Fibroblast of skin of back (primary cell): ENCODE measurements at places on chromosomes 16 and 17.

GRCh38 chr17:65556910-65557348 is 4.5 kb downstream of the AXIN2 start:
- no peak for DNase-seq

GRCh38 chr16:25256695-25257469 is 763 bp downstream of the ZKSCAN2 start:
- DNase-seq, result peak; percentile 19

- no peak for DNase-seq
Measured at GRCh38 chr17:78997881-78998280, 11.7 kb downstream of the CANT1 start.

DNA sequence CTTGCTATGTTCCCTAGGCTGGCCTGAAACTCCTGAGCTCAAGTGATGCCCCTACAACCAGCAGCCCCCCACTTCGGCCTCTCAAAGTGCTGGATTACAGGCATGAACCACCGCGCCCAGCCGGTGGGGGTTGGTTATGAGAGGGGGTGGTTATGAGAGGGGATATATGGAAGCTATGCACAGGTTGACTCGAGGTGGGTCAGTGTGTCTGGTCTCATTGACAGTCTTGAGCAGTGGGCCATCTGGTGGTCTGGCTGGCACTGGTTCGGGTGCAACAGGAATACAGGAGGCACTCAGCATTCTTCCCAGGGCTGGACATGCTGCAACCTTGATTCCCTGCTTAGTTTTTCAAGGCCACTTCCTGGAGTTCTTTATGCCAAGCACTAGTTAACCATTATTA is 5.6 kb upstream of the STX1B start:
- DNase-seq, result no peak

- no peak for DNase-seq
Measured at GRCh38 chr16:56620339-56620897, 5.2 kb upstream of the MT1E start.

GRCh38 chr17:39927929-39928857 is 661 bp downstream of the LRRC3C start:
- DNase-seq, result peak; percentile 25

GRCh38 chr16:24748242-24748641 is 18.8 kb downstream of the TNRC6A start:
- peak; percentile 86 for DNase-seq

DNA sequence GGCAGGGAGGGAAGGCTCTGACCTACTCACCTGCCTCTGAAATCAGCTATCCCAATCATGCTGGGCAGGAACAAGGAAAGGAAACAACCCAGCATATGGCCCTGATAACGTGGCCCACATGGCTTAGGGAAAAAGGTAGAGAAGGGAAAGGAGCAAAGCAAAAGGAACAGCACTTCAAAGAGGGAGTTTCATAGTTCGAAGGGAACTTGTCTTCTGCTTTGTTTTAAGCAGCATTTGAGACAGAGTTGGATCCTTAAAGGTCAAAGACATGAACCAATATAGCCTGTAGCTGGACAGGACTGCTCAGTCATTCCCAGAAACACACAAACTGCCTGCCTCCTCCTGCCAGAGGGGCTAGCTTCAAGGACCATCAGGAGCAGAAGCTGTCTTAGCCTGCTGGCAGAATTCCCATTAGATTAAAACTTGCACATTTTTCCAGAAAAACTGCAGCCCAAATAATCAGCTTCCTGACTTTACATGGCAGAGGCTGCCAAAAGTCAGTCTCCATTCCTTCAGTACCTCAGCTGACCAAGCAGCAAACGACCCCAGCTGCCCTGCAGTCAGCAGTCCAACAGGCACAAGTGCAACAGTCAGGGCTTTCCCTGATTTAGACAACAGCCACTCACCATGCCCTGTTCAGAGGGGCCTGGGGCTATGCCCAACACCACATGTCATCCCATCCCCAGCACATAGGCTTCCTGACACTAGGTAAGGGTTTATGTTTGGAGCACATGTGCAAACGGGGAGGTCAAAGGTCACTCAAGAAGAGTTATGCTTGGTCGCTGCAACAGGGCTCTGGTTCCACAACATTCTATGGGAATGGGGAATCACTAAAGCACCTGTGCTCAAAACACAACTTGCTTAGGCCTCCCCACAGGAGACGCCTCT is 32.5 kb downstream of the RANBP10 start:
- DNase-seq, result no peak

- DNase-seq, result peak; percentile 10
Measured at GRCh38 chr17:78128551-78129350, at the start of gene TMC6. TMC6 (minus strand) TSS chr17:78128755; CDS start chr17:78126832, 1,923 bp downstream.

DNA sequence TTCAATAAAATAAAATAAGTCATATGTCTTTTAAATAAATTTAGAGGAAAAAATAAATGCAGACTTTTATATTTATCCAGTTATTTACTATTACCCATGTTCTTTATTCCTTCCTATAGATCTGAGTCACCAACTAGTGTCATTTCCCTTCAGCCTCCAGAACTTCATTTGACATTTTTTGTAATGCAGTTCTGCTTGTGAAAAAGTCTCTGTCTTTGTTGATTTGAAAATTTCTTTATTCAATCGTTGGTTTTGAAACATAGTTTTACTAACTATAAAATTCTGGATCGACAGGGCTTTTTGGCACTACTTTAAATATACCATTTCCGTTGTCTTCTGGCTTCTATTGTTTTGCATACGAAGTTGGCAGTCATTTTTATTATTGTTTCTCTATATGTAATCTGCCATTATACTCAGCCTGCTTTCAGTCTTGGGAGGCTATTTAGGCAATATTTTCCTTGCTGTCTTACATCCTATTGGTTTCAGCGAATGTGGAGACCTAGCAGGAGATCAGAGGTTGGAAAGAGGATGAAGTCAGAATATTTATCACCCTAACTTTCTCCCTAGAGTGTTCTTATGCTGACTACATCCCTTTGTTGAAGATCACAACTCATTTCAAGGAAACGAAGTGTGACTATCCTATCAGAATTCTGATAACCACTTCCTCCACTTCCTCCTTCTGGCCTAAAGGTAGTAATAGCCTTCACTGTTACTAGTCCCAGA is 42.0 kb upstream of the SLC6A2 start:
- no peak for DNase-seq

DNA sequence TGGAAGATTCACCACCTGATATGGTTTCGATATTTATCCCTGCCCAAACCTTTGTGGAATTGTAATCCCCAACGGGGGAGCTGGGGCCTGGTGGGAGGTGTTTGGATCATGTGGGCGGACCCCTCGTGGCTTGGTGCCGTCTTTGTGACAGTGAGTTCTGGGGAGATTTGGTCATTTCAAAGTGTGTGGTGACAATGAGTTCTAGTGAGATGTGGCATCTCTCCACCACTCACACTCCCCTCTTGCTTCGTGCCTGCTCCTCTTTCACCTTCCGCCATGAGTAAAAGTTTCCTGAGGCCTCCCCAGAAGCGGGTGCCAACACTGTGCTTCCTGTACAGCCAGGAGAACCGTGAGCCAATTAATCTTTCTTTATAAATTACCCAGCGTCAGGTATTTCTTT is 9.7 kb downstream of the CCDC57 start:
- DNase-seq, result no peak

GRCh38 chr17:17778308-17779014 is 58.3 kb downstream of the SREBF1 start:
- DNase-seq, result peak; percentile 19

GRCh38 chr16:30947859-30948666 is 805 bp upstream of the ORAI3 start:
- peak; percentile 97 for DNase-seq

DNA sequence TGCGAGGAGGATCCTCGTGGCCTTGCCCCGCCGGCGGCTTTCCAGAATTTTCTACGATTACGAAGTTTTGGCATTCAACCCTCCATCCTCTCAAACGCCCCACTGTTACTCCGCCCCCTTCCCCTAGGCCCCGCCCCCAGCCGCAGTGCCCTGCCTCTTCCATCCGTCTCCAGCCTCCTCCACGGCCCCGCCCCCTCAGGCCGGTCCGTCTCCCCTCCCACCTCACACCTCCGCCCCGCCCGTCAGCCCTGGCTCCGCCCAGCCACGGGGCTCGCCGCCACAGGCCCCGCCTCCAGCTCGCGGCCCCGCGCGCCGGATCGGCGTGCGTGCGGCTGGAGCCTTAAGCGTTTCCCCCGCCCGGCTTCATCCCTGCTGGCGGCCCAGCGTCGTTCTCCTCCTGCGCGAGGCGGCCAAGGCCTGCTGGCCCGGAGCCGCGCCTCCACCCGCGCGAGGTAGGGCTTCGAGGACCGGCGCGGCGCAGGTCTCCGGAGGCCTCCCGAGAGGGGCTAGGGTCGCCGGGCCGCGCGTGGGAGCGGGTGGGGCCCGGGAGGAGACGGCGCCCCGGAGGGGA is at the start of the genes C17orf67 and DGKE:
Gene C17orf67, minus strand, starts transcription at position 112 of the 571 bp plus-strand sequence. CDS start 18,110 bp downstream, outside the sequence.
Gene DGKE, plus strand, starts transcription at position 343 of the 571 bp plus-strand sequence. CDS start 645 bp downstream, outside the sequence.
- peak; percentile 94 for DNase-seq

DNA sequence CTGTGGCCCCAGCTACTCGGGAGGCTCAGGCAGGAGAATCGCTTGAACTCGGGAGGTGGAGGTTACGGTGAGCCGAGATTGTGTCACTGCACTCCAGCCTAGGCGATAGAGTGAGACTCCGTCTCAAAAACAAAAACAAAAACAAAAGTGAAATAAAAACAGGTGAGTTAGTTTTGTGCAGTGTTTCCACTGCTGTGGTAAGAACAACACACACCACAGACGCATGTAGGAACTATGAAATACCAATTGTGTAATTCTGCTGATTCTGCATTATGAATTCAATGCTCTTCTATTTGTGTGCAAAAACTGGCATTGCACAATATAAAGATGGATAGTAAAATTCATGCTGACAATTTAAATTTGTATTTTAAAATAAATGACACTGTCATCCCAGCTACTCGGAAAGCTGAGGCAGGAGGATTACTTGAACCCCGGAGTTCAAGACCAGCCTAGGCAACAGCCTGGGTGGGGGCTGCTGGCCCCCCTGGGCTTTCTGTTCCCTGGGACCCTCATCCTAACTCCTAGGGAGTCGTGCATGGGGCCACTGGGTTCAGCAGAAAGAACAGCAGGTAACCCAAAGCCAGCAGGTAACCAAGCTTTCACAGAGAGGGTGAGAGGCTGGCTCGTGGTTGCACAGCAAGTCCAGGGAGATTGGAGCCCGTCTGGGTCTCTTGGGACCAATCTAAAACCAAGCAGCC is 10.6 kb upstream of the RHBDF2 start:
- no peak for DNase-seq

- DNase-seq, result peak; percentile 13
Measured at GRCh38 chr17:81866440-81867169, 4.5 kb downstream of the ARHGDIA start.

GRCh38 chr17:40884708-40885512 is at the start of gene KRT20:
KRT20 (minus strand) TSS chr17:40885242; CDS start chr17:40885185, 57 bp downstream.
- DNase-seq, result no peak

DNA sequence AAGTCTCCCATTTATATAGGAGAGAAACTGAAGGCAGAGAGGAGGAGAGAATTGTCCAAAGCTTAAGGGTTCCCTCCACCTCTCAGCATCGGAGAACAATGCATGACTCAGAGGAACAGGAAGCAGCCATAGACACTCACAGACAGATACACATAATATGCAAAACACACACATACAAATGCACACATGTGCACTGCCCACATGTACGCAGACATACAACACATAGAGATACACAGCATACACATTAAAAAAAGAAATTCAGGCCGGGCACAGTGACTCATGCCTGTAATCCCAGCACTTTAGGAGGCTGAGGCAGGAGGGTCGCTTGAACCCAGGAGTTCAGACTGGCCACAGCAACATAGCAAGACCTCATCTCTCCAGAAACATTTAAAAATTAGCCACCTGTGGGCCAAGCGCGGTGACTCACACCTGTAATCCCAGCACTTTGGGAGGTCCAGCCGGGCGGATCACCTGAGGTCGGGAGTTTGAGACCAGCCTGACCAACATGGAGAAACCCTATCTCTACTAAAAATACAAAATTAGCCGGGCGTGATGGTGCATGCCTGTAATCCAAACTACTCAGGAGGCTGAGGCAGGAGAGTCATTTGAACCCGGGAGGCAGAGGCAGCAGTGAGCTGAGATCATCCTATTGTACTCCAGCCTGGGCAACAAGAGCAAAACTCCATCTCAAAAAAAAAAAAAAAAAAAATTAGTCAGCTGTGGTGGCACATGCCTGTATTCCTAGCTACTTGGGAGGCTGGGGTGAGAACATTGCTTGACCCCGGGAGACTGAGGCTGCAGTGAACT is 11.3 kb downstream of the ERAL1 start:
- no peak for DNase-seq

- no peak for DNase-seq
Measured at GRCh38 chr17:7606280-7606679, 8.4 kb downstream of the FXR2 start.

DNA sequence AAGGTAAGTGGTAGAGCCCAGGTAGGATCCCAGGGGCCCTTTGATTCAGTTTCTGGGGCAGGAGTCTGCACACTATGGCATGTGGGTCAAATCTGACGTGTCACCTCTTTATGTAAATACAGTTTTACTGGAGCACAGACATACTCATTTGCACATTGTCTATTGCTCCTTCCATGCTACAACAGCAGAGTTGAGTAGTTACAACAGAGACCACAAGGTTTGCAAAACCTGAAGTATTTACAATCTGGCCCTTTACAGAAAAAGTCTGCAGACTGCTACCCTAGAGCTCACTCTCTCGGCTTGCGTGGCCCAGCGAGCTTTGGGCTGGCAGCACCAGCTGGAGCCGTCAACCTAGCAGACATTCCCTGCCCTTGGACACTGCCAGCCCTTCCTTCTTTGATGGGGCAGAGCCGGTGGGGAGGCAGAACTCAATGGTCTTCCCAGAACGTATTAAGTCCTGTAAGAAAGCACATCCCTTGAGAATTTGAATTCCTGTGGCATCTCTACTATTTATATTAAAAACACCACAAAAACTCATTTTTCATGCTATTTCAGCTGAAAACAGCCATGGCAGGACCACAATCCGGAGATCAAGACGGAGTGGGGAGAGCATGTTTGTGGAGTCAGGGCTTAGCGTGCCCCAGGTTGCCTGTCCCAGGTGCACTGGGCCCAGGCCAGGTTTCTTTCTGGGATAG is 133.1 kb upstream of the NUDT7 start:
- peak; percentile 78 for DNase-seq

DNA sequence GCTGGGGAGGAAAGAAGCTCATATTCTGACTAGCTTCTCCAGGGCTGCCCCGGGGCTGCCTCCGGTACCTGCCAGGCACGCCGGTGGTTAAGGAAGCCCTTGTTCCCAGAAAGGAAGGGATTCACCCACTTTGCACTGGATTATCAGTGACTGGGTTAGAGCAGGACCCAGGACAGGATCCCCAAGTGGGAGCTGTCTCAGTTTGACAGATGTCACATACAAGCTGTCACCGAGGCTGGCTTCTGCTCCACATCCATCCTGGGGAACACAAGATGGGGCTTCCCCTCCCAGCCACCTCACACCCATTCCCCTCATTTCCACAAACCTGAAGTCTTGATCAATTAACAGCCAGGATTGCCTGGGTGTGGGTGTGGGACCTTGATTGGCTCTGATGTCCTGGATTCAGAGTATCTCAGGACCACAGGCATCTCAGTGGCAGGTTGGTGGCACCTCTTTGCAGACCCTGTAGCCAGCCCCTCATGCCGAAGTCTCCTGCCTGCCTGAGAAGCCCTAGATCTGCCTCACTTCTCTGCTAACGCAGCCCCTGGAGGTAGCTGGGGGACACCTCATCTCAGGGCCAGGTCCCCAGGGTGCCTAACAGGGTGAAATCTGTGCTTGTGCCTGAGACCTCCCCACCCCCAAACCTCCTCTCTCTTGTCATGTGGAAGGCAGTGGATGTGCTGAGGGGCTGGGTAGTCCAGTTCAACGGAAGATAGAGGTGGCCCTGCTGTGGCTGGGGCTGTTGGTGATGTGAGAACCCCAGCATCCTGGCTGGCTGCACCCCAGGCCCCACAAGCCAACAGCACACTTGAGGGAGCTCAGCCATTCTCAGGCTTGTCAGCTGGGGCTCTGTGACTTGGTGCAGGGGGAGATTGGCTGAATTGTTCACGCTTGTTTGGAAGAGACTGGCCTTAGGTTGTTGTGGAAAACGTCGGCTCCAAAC is 1.4 kb downstream of the CACNG5 start:
- DNase-seq, result no peak

GRCh38 chr16:57106767-57107166 is 14.4 kb downstream of the CPNE2 start:
- peak; percentile 37 for DNase-seq
